ENCODE measurements at places on chromosomes 1 and 21. TPM values are rescaled to one million over a fixed set of nuclear protein-coding genes. Genes with fewer than 3 reads are reported as not detected.

The COL9A2 gene
- total RNA-seq, result 3.3 TPM

The TNN gene
- 0.16 TPM for total RNA-seq

DNA sequence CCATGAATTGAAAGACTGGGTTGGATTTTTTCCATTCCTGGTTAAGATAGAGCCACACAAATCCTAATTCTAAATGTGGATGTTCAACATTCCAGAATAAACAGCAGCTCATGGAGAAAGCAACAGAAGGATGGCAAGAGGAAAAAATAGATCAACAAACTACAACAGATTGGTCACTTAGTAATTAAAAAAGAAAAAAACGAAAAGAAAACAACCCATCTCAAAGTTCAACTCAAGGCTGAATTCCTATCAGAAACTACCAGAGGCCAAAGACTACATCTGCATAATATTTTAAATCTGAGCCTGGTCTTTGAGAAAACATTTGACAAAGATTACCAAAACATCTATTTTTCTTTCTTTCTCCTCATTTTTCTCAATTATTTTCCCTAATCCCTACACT, 69.9 kb downstream of the TGFBR3 start:
- no peak for DNase-seq

- DNase-seq, result no peak
These were observed 9.7 kb upstream of the HYI start for GRCh38 chr1:43463479-43463878.

- DNase-seq, result no peak
These were observed 1099.5 kb downstream of the PLA2G4A start for GRCh38 chr1:187928288-187928687.
